ENCODE measurements at places on chromosomes 2 and 18. TPM values are rescaled to one million over a fixed set of nuclear protein-coding genes. Genes with fewer than 3 reads are reported as not detected.

The REG3A gene
- 167 TPM for polyA plus RNA-seq

The DLX2 gene
- not detected for polyA plus RNA-seq

The MYL1 gene
- polyA plus RNA-seq = not detected

The EHBP1 gene
- polyA plus RNA-seq = 17.4 TPM

The GNLY gene
- polyA plus RNA-seq = 0.28 TPM

The ANKRD62 gene
- 0.38 TPM for polyA plus RNA-seq

Data from pancreas (tissue), 10 donors.